Aorta (tissue), 5 donors: ENCODE measurements at places on chromosomes 2 and 18. TPM values are rescaled to one million over a fixed set of nuclear protein-coding genes. Genes with fewer than 3 reads are reported as not detected.

- H3K4me1 ChIP-seq = peaks cover 5% of the 10 kb centered on the region
- H3K27me3 ChIP-seq = no peaks in the 10 kb centered on the region
- DNase-seq = no peak
- no peaks in the 10 kb centered on the region for H3K36me3 ChIP-seq
- no peak overlapping the region for H3K27ac ChIP-seq
- H3K4me3 ChIP-seq = no peak overlapping the region
These were observed 135.9 kb downstream of the NCK2 start for GRCh38 chr2:105880637-105881036.

DNA sequence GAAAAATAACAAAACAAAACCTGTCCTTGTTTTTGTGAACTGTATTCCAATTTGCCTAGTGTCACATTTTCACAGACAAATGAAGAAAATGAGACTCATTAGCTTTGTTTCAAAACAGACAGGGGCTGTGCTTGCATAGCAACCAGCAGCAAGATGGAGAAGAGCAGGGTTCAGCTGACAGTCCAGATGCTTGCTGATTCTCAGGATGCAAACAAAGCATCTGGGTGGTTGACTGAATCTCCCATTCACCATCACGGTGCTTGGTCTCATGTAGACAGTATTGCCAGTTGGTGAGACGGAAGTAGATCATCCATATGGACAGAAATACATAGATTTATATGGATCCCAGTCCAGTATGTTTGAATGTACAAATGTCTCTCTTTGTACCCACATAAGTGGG, 326.8 kb downstream of the CCDC85A start:
- no peaks in the 10 kb centered on the region for H3K36me3 ChIP-seq
- no peak overlapping the region for H3K4me3 ChIP-seq
- no peak for DNase-seq
- no peaks in the 10 kb centered on the region for H3K27me3 ChIP-seq

DNA sequence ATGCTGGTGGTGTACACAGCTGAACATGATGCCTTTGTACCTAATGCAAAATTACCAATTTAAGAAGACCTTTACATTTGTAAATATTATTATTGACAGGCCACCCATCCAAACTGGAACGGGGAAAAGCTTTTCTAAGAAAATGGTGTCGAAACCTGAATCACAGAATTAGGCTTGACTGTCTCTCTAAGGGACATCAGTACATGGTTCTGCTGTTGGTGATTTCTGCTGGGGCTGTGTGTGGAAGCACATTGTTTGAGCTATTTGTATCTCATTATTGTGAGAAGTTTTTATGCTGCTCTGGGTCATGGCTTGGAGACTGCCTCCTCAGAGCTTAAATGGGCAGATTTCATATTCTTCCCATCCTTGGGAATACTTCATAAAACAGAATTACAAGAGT, 420.9 kb upstream of the POU3F3 start:
- H3K4me1 ChIP-seq = no peaks in the 10 kb centered on the region
- H3K4me3 ChIP-seq = no peak overlapping the region
- H3K27ac ChIP-seq = no peak overlapping the region

Gene GBX2
- total RNA-seq = not detected

Gene CYB5A
- total RNA-seq = 41.6 TPM

Gene SERPINB11
- total RNA-seq = not detected

Gene TDRD15
- 0.15 TPM for total RNA-seq
